ENCODE measurements at places on chromosomes 12 and 14.

GRCh38 chr12:11744410-11744801, 94.9 kb downstream of the ETV6 start:
- DNase-seq, result no peak

DNA sequence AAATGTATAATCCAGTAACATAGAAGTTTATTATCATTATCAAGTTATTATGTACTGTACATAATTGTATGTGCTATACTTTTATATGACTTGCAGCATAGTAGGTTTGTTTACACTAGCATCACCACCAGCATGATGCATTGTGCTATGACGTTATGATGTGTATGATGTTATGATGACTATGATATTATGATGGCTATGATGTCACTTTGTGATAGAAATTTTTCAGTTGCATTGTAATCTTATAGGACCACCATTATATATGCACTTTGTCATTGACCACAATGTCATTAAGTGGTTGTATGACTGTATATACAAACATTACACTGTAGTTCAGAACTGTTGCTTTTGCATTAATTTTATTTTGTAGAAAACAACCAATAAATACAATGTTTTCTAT, 173.4 kb downstream of the PPFIA2 start:
- DNase-seq, result no peak

GRCh38 chr12:129868575-129868974, 35.2 kb downstream of the TMEM132D start:
- DNase-seq, result no peak

DNA sequence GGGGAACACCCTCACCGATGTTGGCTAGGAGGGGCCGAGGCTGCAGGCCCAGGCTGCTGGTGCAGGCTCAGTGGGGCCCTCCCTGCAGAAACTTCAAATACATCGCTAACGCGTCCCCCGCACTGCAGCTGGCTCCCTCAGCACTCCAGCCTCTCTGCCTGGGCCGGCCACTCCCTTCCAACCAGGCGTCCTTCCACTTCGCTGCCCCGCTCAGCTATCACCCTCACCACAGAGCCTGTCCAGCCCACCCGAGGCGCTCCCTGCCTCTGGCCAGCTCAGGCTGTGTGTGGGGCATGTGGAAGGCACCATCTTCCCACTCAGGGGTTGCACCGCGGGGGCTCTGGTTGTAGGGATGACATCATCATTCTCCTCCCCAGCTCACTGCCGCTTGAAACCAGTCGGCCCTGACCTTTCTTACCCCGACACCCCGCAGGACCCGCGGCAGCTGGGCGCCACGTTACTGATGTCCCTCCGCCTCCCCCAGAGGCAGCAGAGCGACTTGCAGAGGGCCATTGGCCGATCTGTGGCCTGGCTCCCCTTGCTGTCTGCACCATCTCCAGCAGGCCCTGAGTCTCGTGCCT, 199.9 kb upstream of the RTL1 start:
- no peak for DNase-seq

DNA sequence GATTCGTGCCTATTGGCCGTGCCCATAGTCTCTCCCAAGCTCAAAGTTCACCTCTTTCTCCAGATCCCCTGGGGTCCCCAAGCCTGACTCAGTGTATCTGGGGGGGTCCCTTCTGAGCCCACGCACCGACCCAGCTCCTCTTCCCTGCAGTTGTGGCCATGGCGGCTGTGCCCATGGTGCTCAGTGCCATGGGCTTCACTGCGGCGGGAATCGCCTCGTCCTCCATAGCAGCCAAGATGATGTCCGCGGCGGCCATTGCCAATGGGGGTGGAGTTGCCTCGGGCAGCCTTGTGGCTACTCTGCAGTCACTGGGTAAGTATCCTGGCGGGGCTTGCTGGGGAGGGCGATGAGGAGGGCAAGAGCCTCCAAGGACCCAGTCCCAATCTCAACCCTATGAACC, 5.1 kb downstream of the IFI27 start:
- no peak for DNase-seq

GRCh38 chr12:125069616-125070015, 4.4 kb downstream of the AACS start:
- DNase-seq, result no peak

GRCh38 chr14:37278636-37279538, 81.2 kb downstream of the MIPOL1 start:
- DNase-seq, result no peak

DNA sequence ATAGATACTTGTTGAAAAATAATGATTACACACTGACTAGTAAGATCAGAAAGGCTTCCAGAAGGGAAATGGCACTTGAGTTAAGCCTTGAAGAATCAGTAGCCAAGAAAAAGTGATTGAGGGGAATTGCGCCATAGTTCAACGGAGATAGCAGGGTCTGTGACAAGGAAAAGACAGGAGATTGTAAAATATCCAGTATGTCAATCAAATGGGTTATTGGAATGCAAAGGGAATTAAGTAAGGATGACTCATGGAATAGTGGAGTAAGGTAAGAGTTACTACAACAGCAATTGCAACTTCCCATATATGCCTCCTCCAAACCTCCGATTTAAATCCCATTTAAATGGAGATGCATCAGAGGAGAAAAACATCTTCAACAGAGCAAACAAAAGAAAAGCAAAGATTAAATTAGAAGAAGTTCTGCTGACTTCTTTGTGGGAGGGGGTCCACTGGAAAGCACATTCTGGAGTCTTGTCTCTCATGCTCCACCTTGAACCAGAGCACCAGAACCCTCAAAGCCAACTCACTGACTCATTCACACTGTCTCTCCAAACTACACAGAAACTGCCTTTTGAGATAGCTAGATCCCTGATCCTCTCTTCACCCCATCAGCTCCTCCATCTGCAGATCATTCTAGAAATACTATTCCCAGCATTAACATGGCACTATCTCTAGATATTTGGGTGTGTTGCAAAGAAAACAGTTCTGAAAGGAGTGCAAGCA, 138.2 kb downstream of the NUAK1 start:
- DNase-seq, result no peak

DNA sequence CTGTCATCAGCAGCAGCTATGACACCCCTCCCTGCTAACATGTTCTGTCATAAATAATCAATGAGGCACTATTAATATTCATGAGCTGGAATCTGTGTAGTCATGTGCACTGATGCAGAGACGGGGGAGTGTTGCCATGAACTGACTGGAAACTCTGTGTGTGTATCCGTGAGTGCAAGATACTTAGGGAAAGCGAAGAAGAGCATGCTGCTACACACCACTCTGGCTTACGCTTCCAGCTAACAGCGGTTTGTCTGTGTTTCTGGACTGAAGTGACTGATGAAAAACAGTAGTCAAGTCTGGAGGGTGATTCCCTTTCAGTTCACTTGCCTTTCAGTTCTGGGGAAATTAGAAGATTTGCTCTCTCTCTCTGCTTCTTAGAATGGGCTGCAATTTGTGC, 249.4 kb downstream of the PDZRN4 start:
- DNase-seq, result no peak

GRCh38 chr14:95133282-95133681, 24.0 kb downstream of the DICER1 start:
- DNase-seq, result no peak

- no peak for DNase-seq
Observed at GRCh38 chr12:20272161-20272560, 96.2 kb upstream of the PDE3A start.

Data from stimulated activated CD4-positive, alpha-beta T cell treated with anti-CD3 and anti-CD28 coated beads, Interleukin-1b, Interleukin-23, amount 100 ng/mL, for 1 hour (primary cell).